GM23248 (cell line): ENCODE measurements at places on chromosomes 5 and 9. TPM values are rescaled to one million over a fixed set of nuclear protein-coding genes. Genes with fewer than 3 reads are reported as not detected.

- peak; percentile 59 for DNase-seq
- H3K36me3 ChIP-seq = no peaks in the 10 kb centered on the region
- peaks cover 23% of the 10 kb centered on the region for H3K4me1 ChIP-seq
- H3K4me3 ChIP-seq = no peak overlapping the region
- H3K27ac ChIP-seq = 0 out of 2 replicates have a peak overlapping the region, but pooled peaks have one; percentile 15
Observed at GRCh38 chr5:137101544-137101943, 397.6 kb downstream of the SPOCK1 start.

DNA sequence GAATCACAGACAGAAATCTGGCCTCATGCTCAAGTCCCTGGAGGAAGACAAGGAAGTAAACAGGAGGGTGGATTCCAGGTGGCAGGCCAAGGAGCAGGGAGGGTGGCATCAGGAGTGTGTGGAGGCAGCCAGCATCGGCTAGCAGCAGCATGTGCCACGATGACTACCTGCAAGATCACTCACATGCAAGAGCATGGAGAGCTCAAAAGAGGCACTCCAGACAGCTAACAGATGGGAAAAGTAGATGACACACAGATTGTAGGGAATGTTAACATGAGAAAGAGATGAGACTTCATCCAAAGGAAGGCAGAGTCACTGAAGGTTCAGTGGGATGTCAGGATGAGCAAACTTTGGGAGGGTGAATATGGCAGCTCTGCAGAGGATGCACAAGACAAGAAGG is 104.3 kb downstream of the SEMA5A start:
- no peak overlapping the region for H3K4me3 ChIP-seq

GRCh38 chr5:102068870-102069269 is 227.2 kb downstream of the SLCO4C1 start:
- no peak for DNase-seq
- no peaks in the 10 kb centered on the region for H3K4me1 ChIP-seq
- H3K36me3 ChIP-seq = no peaks in the 10 kb centered on the region
- H3K4me3 ChIP-seq = no peak overlapping the region
- H3K27ac ChIP-seq = no peak overlapping the region
- no peaks in the 10 kb centered on the region for H3K27me3 ChIP-seq

GRCh38 chr5:84370176-84370575 is 14.5 kb downstream of the EDIL3 start:
- no peak overlapping the region for H3K27ac ChIP-seq
- H3K4me3 ChIP-seq = no peak overlapping the region
- H3K36me3 ChIP-seq = no peaks in the 10 kb centered on the region
- H3K4me1 ChIP-seq = no peaks in the 10 kb centered on the region

DNA sequence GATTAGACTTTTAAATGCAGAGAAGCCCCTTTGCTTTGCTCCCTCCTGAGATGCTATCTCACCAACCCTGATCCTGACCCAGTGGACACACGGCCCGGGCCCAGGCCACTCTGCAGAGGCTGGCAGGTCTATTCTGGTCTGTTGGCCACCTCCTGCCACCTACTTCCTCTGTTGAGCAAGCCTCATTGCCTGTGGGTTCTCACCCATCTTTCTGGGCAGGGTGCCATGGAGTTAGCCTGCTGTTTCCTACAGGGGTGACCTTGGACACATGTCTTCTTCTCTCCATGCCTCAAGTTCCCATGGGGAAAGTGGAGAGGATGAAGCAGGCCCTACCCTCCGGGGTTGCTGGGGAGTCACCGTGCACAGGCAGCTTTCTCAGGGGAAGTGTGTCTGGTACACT is 266.2 kb upstream of the IRX1 start:
- H3K4me3 ChIP-seq = no peak overlapping the region
- no peaks in the 10 kb centered on the region for H3K36me3 ChIP-seq
- H3K4me1 ChIP-seq = peaks cover 7% of the 10 kb centered on the region; the same call in 1 of the 2 replicates
- no peak for DNase-seq

GRCh38 chr9:92970467-92970923 is 23.2 kb downstream of the FGD3 start:
- H3K4me1 ChIP-seq = no peaks in the 10 kb centered on the region
- no peak overlapping the region for H3K4me3 ChIP-seq
- DNase-seq = peak; percentile 47
- no peak overlapping the region for H3K27ac ChIP-seq

DNA sequence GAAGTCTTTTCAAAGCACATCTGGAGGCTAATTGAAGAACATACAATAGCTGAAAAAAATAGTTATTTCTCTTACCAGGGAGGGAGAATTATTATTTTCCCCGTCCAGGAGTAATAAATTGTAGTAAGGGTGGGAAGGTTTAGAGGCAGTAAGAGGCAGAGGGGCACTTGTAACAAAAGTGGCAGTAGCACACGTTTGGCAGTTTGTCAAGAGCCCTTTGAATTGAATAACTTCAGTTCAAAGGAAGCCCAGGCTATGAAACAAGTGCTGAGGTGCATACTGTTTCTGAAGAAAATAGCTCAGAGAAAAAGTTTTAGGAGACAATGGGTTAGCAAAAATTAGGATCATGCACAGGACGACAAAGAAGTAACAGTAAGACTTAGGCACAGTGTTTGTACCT is 451.3 kb downstream of the LRRC70 start:
- no peaks in the 10 kb centered on the region for H3K36me3 ChIP-seq
- no peak overlapping the region for H3K4me3 ChIP-seq
- no peak overlapping the region for H3K27ac ChIP-seq
- H3K27me3 ChIP-seq = no peaks in the 10 kb centered on the region
- DNase-seq = no peak

GRCh38 chr9:76357555-76357954 is 36.7 kb downstream of the RFK start:
- no peaks in the 10 kb centered on the region for H3K4me1 ChIP-seq
- DNase-seq = no peak
- no peak overlapping the region for H3K27ac ChIP-seq
- no peaks in the 10 kb centered on the region for H3K27me3 ChIP-seq
- H3K36me3 ChIP-seq = no peaks in the 10 kb centered on the region
- H3K4me3 ChIP-seq = no peak overlapping the region

- no peak for DNase-seq
- H3K27ac ChIP-seq = no peak overlapping the region
- H3K4me1 ChIP-seq = no peaks in the 10 kb centered on the region
- H3K4me3 ChIP-seq = no peak overlapping the region
- H3K36me3 ChIP-seq = no peaks in the 10 kb centered on the region
Observed at GRCh38 chr9:89619424-89620138, 14.8 kb downstream of the GADD45G start.

- DNase-seq = peak; percentile 63
- no peak overlapping the region for H3K27ac ChIP-seq
- H3K4me1 ChIP-seq = peaks cover 8% of the 10 kb centered on the region
- H3K27me3 ChIP-seq = 0 out of 2 replicates have a peak, but pooled peaks cover 4% of the 10 kb centered on the region
- no peaks in the 10 kb centered on the region for H3K36me3 ChIP-seq
Observed at GRCh38 chr9:69822116-69822750, 1.6 kb downstream of the CFAP95 start.

- H3K4me3 ChIP-seq = no peak overlapping the region
- H3K27me3 ChIP-seq = no peaks in the 10 kb centered on the region
- H3K27ac ChIP-seq = no peak overlapping the region
- peaks cover 55% of the 10 kb centered on the region for H3K36me3 ChIP-seq
- DNase-seq = no peak
Observed at GRCh38 chr9:132927704-132928103, 16.7 kb downstream of the TSC1 start.

The PITX1 gene
- total RNA-seq = not detected in 2 replicates

The SPAAR gene
- total RNA-seq = not detected in 2 replicates

The GOLM1 gene
- 48.2 and 56.2 TPM in 2 replicates for total RNA-seq

The IGFBPL1 gene
- total RNA-seq = 0.76 TPM in 1 of 2 replicates, not detected in the other

The CARD9 gene
- total RNA-seq = 0.11 TPM in 1 of 2 replicates, not detected in the other
